Fibroblast of skin of scalp (primary cell): ENCODE measurements at places on chromosomes 2 and 18.
A peak's percentile ranks its signal among the peaks of the same experiment; 100 is the strongest.

DNA sequence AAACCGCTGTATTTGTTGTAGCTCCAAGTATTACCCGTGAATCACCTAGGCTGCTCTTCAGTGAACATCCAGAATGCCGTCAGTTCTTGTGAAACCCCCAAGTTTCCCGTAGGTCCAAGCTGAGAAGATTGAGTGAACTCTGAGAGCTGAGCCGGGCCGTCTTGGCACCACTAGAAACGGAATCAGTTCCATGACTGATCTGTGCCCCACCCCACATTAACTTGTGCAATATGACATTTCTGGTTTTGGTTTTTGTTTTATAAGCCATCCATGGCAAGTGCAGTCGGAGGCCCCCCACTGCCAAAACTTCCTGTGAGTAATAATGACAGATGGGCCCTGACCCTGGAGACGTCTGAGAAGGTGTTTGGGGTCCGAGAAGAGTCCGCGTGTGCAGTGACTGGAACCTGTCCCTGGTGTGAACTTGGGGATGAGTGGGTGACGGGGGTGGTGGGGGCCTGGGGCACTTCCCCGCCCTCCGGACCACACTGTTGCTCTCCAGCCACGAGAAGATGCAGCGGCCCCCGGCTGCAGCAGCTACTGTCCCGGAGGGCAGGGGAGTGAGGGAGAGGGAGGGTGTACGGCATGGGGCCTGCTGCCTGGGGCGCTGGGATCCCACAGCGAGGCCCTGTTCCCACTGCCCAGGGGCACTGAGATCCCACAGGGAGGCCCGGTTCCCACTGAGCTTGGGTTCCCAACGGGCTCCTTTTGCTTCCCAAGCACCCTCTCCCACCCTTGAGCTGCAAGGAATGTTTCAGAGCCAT, 26.5 kb downstream of the NFATC1 start:
- DNase-seq = peak; percentile 66

- DNase-seq = no peak
Observed at GRCh38 chr2:84964406-84965191, 6.4 kb upstream of the KCMF1 start.

DNA sequence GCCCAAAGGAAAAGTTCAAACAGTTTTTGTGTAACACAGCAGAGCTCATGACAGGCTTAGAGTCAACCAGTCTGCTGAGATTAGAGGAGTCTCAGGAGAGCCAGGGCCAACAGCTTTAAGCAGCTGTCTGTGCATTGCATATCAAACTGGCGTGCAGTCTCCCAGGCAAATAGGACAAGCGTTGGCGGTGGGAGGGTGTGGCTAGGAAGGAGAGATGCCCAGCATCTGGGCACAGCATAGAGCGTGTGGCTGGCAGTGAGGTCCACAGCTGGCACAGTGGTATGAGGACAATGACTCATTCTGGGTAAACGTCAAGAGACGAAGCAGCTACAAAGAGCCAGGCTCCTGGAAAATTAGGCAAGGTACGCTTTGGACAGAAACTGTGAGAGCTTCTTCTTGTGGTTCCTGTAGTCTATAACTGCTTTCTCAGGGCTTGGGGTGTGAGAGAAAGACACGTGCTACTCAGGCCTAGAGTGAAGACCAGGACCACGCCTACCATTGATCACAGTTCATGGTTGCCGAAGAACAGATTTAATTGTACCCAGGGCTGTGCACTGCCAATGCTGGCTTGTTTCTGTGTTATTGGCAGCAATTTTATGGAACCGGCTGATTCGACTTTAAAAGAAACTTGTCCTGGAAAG, 14.8 kb downstream of the ZAP70 start:
- no peak for DNase-seq

GRCh38 chr18:67516539-67517443, at the start of gene DSEL:
Gene DSEL (minus strand): TSS chr18:67516720. CDS start chr18:67514608, 2,112 bp downstream.
- peak; percentile 97 for DNase-seq

DNA sequence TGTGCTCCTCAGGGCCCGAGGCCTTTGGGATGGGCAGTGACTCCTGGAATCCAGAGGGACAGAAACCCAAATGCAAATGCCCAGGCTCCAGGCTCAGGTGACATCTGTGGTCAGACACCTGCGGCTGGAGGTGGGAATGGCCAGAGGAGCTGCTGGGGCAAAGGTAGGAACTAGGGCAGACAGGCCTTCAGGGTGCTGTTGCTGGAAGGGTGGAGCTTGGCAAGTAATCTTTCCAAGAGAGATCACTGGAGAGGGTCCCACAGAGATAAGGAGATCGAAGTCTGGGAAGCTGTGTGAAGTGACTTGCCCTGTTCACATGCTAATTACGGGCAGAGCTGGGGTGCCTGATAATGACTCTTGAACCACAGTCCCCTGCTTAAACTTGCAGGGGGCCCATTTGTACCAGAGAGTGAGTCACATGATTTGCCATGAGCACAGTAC, 82.4 kb downstream of the ACAA2 start:
- DNase-seq = no peak

GRCh38 chr2:74812787-74813590, 20.9 kb upstream of the HK2 start:
- DNase-seq = no peak

DNA sequence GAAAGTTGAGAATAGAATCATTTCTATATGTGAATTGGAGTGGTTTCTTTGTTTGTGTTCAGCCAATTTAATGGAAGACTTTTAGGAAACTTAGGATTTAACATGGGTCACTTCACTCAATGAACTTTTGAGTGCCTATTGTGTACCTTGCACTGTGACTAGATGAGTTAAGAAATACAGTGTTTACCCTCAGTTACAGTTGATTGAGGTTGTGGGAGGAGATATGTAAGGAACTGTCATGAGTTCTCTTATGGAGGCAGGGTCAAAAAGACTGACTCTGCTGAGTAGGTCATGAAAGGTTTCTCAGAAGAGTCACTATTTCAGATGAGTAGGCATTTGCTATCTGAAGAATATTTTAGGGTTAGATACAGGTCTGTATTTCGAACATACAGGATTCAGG, 98.6 kb downstream of the RAB3GAP1 start:
- no peak for DNase-seq

DNA sequence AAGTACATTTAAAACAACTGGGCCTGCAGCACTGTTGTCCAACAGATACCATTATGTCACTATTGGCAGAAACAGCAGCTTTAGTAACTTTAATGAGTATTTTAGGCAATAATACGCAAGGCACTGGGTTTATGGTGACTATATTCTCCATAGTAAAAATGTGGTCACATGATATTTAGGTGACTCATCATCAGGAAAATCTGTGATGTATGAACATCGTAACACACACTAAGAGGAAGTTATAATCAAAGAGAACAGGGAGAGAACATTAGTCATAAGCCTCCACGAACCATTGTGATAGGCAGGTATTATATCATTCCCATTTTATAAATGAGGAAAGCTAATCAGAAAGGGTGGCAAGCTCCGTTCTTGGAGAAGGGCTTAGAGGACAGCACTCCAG, 36.9 kb downstream of the RAPH1 start:
- peak; percentile 48 for DNase-seq

- DNase-seq = peak; percentile 46
Observed at GRCh38 chr2:224870341-224870740, 154.2 kb upstream of the CCDC195 start.

GRCh38 chr2:195604706-195605105, 52.3 kb upstream of the SLC39A10 start:
- DNase-seq = no peak

DNA sequence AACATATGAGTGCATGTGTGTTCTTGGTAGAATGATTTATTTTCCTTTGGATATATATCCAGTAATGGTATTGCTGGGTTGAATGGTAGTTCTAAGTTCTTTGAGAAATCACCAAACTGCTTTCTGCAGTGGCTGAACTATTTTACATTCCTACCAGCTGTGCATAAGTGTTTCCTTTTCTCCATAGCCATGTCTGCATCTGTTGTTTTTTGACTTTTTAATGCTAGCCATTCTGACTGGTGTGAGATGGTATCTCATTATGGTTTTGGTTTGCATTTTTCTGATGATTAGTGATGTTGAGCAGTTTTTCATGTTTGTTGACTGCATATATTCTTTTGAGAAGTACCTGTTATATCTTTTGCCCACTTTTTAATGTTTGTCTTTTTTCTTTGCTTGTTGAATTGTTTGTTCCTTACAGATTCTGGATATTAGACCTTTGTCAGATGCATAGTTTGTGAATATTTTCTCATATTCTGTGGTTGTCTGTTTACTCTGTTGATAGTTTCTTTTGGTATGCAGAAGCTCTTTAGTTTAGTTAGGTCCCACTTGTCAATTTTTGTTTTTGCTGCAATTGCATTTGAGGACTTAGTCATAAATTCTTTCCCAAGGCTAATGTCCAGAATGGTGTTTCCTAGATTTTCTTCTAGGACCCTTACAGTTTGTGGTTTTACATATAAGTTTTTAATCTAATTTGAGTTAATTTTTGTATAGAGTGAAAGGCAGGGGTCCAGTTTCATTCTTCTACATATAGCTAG, 17.6 kb upstream of the KCNE4 start:
- peak; percentile 66 for DNase-seq
